Left ventricle myocardium inferior (tissue), 1 donor: ENCODE measurements at places on chromosomes 3 and 15. TPM values are rescaled to one million over a fixed set of nuclear protein-coding genes. Genes with fewer than 3 reads are reported as not detected.

DNA sequence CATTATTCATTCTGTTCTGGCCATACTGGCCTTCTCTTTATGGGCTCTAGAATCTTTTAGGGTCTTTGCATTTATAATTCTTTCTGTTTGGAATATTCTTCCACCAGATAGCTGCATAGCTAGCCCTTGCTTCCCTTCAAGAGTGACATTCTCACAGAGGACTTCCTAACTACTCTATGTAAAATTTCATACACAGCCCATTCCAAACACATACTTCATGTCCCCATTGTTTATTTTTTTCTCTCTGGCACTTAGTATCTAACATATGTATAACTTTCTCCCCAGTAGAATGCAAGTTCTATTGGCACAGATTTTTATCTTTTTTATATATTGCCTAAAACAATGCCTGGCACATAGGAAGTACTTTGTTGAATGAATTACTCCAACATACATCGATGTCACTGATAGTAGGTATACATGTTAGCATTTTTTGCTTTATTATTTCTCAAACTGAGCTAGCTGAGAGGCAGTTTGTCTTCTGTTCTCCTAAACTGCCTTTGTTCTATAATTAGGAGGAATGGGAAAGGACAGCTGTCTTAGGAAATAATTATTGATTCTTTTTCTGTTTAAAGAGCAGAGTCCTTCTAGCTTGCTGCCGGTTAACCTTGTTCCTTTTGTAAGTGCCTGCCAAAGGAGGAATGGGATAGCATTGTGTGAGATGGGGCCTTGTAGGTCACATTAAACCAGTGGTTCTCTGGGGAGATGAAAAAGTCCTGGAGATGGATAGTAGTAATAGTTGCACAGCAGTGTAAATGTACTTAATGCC, 7.9 kb downstream of the FAM162A start:
- DNase-seq: no peak

Gene XIRP1
- total RNA-seq: 386 TPM

Gene GOLGA8O
- total RNA-seq: 1.2 TPM

- peak; percentile 95 for DNase-seq
Measured at GRCh38 chr3:87227104-87227834, at the start of gene CHMP2B. Gene CHMP2B (plus strand): TSS chr3:87227309. CDS start chr3:87227523, 214 bp downstream.

DNA sequence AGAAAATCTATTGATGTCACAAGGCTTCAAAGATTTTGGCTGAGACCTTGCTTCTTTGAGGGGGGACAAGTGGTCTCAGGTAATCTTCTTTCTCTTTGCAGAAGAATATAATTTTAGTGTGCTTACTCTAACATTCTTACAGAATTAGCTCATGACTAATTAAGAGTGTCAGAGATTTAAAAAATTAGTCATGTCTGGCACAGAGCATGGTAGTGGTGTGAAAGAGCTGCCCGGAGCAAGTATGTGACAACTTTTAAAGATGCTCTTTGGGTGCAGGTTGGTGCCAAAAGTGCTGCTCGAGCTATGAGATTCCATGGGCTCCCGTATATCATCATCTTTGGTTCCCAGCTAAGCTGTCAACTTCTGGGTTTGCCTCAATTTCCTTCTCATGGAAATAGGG, 31.1 kb downstream of the CYP19A1 start:
- no peak for DNase-seq
